ENCODE measurements at places on chromosomes 13 and 19.

DNA sequence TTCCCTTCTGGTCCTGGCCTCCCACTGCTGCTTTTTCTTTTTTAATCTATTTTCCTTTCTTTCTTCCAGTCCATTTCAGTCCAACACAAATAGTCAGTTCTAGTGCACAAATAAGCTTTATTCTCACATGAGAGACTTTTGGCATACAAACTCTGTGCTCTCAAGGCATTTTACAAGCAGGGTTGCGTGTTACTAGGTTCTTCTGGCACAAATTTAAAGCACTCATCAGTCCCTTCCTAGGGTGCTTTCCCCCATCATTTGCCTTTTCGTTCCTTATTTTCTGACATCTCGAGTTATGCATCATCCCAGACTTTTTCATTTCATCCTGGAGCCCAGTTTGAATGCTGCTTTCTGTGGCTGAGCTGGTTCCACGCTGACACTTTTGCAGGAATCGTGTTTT, 29.8 kb upstream of the IL17D start:
- no peak for DNase-seq

- no peak for DNase-seq
Measured at GRCh38 chr19:5345895-5346386, 5.3 kb upstream of the PTPRS start.

DNA sequence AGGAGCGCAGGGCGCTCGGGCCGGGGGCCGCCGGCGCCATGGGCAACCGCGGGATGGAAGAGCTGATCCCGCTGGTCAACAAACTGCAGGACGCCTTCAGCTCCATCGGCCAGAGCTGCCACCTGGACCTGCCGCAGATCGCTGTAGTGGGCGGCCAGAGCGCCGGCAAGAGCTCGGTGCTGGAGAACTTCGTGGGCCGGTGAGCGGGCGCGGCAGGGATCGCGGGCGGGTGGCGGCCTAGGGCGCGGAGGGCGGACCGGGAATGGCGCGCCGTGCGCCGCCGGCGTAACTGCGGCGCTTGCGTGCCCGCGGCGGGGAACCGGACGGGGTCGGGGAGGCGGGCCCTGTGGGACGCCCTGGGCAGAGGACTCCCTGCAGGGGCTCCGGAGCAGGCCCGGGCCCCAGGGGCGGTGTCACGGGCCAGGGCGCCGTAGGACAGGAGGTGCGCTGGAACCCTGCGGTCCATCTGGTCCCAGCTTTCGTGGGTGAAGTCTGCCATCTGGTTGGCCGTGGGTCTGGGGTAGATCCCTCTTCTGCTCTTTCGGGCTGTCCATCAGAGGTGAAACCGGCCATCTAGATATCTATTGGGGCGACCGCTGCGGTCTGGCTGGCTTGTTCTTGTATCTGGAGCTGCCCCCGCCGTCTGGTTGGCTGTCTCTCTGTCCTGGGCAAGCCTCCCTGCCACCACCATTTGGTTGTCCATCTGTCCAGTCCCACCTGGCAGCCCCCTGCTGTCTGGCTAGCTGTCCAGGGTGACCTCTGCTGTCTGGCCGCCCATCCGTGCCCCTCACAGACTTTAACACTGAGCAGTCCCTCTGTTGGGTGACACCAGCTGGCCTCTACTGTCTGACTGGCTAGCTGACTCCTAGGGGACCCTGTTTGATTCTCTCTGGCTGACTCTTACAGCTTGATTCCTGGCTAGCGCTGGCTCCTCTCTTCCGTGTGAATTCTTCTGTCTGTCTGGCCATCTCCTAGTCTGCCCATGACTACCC, 622 bp downstream of the DNM2 start:
- DNase-seq: peak; percentile 30

DNA sequence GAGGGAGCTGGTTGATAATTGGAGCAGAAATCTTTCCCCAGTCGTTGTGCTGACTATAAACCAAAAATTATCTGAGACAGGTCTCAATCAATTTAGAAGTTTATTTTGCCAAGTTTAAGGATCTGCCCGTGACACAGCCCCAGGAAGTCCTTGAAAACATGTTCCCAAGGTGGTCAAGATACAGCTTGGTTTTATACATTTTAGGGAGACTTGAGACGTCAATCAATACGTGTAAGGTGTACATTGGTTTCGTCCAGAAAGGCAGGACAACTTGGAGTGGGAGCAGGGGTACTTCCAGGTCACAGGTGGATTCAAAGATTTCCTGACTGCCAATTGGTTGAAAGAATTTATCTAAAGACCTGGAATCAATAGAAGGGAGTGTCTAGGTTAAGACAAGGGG, 17.6 kb downstream of the CFAP97D2 start:
- no peak for DNase-seq

GRCh38 chr13:71593566-71593965, 273.4 kb downstream of the DACH1 start:
- no peak for DNase-seq

GRCh38 chr13:43113603-43114002, 90.2 kb downstream of the DNAJC15 start:
- DNase-seq: no peak

DNA sequence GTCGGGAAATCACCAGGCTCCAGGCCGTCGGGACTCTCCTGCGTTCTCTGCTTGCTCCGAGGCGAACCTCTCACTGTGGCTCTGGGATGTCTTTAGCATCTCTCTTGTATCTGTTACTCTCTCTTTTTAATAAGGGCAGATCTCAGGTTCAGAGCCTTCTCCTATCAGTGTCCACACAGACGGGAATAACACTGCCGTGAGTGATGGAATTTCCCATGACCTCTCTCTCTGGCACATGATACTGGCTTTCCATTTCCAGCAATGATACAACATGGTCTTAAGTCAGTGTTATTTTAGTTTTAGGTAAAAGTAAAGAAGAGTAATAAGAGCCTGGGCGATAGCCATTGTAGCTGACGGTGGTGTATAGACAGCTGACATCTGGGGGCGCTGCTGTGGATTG, 9.3 kb downstream of the ZNF444 start:
- no peak for DNase-seq

- DNase-seq: no peak
Measured at GRCh38 chr13:62357887-62358645, 942.4 kb upstream of the PCDH20 start.

DNA sequence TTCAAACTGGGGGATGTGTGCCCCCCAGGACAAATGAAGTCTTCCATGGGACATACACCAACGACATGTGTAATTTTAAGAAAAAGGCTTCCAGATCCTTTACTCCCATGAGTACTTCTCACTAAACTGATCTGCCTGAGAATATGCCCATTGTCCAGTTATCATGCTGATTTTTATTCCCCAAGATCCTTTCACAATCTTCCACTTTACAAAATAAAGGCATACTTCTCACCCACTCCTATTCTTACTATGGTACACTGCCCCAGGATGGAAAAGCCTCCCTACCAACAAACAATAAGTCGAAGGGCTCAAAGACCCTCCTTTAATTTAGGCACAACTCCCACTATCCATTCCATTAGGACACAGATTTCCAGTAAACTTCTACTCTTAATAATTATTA, 3.5 kb downstream of the SPART start:
- no peak for DNase-seq

DNA sequence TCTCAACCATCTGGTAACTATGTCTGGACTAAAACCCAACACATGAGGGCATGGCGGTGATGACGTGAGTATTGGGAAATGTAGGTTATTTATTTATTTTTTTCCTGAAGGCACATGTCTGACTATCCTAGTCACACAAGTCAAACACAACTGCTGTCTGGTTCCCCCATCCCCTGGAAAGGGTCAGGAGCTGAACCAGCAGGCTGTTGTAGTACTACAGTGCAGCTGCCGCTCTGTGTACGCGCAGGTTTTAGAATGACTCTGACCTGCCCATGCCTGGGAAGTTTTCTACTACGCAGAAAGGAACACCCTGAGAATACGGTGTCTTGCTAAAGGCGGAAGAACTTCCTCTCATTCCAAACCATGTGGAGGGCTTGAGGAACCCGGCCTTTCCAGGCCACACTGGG, 1.2 kb downstream of the SLC7A1 start:
- DNase-seq: peak; percentile 4

GRCh38 chr13:78067290-78067689, 148.7 kb upstream of the EDNRB start:
- no peak for DNase-seq

DNA sequence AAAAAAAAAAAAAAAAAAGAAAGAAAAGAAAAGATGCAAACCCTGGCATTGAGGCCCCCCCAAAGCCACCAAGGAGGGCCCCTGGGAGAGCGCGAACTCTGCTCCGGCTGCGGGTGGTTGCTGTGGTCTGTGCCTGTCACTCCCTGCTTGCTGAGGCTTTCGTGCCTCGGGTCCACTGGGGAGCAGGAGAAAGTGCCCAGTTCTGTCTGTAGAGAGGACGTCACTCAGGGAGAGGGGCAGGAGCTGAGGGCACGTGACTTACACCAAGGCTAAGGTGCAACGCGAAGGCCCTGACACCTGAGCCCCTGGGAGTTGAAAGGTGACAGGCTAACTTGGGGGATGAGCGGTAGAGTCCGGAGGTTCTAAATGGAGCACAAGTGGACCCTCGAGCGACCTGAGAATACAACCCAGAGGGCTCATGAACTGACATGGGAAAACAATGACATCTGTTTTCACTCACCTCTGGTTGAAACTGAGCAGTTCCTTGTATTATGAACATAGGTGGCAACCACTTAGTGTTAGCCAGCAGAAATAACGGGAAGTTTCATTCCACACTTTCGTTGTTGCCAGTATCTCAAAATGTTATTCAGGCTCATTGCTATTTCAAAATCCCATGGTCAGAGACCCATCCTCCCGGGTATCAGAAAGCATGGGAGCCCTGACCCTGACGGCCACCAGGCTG, 69.2 kb upstream of the TM9SF2 start:
- DNase-seq: no peak

DNA sequence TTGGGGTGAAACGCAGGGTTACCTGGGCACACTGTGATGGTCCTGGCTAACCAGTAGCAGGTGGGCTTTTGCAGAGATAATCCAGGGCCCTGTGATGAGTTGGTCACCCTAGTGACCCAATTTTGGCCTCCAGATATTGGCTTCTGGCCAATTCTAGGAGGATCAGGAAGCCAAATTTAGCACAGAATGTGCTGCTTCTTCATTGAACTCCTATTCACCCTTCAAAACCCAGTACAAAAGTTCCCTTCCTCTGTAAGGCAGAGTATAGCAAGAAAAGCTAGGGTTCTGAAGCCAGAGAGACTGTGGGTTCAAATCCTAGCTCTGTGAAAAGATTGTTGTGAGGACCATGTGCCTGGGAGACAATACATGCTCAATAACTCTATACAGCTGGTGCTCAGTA, 70.8 kb downstream of the INSR start:
- DNase-seq: no peak

- DNase-seq: no peak
Measured at GRCh38 chr13:84843368-84843767, 955.9 kb downstream of the SLITRK6 start.

DNA sequence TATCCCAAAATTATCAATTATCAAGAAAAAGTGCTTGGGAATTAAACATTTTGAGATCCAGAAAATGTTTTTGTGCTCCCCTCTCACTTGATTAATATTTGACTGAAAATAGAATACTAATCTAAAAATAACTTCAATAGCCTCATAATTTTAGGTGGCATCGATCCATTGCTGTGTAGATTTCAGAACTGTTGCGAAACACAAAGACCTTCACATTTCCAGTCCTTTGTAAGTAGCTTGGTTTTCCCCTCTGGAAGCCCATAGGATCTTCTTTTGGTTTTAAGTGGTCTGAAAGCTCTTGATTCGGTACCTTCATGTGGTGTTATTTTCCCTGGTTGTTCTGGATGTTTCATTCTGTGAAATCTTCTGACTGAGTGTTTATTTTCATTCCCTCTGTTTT, 176.5 kb downstream of the NUFIP1 start:
- no peak for DNase-seq
